Stimulated activated CD8-positive, alpha-beta memory T cell treated with anti-CD3 and anti-CD28 coated beads, Interleukin-4, amount 100 ng/mL, for 4 hours (primary cell): ENCODE measurements at places on chromosomes 6 and 20.

GRCh38 chr6:52969359-52969758 lies 25.7 kb downstream of the GSTA4 start:
- DNase-seq: no peak

DNA sequence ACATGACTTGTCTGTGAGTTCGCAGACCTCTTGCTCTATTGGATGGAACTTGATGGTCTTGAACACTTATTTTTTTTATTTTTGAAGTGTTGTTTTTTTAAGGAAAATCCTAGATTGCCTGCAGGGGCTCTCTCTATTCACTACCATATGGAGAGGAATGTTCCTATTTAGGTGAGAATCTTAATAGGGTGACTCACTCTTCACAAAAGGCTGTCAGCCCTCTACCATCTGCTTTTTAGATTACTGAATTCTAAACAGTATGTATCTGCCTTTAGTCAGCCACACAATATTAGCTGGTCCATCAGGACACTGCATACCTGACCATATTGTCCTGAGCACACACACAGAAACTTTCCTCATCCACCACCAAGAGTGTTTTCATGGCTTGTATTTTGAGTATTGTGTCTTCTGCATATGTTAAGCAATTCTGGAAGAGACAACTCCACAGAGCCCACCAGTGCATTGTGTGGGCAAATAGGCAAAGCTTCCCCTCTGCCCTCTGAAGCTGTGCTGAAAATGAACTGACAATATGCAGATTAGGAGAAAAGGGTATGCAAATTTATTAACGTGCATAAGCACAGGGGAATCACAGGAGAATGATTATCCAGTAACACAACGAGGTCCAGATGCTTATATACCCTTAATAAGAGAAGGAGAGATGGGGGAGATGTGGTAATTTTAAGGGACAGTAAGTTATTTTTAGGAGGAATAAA lies 6.6 kb upstream of the BTBD9 start:
- no peak for DNase-seq

DNA sequence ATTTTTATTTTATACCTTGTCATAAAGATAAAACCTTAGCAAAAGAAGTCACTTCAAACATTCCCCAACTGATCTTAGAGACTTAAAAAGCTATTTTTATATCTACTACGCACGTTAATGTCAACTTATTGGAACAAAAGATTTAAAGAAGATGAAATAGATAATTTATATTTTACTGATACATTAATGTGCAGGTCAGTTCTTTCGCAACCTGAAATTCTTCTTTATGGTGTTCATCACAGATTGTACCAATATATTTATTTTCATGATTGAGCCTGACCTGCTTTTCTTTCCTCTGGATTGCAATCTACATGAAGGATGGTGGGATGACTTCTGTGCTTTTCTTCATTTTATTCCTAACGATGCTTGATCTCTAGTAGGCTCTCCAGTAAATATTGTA lies 596.3 kb downstream of the PHF3 start:
- DNase-seq: no peak

DNA sequence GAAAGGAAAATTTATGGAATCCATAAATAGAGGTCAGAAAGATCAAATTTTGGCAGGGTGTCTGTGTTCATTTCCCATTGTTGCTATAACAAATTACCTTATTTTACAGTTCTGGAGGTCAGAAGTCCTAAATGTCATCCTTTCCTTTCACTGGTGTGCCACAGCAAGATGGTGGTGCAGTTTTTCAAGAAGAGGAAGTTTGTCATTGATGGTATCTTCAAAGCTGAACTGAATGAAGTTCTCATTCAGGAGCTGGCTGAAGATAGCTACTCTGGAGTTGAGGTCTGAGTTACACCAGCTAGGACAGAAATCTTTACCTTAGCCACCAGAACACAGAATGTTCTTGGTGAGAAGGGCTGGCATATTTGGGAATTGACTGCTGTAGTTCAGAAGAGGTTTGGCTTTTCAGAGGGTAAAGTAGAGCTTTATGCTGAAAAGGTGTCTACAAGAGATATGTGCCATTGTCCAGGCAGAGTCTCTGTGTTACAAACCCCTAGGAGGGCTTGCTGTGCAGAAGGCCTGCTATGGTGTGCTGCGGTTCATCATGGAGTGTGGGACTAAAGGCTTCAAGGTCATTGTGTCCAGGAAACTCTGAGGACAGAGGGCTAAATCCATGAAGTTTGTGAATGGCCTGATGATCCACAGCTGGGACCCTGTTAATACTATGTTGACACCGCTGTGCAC lies 7.2 kb upstream of the CCNC start:
- DNase-seq: no peak

GRCh38 chr6:160005861-160006540 lies 37.1 kb downstream of the IGF2R start:
- DNase-seq: no peak

DNA sequence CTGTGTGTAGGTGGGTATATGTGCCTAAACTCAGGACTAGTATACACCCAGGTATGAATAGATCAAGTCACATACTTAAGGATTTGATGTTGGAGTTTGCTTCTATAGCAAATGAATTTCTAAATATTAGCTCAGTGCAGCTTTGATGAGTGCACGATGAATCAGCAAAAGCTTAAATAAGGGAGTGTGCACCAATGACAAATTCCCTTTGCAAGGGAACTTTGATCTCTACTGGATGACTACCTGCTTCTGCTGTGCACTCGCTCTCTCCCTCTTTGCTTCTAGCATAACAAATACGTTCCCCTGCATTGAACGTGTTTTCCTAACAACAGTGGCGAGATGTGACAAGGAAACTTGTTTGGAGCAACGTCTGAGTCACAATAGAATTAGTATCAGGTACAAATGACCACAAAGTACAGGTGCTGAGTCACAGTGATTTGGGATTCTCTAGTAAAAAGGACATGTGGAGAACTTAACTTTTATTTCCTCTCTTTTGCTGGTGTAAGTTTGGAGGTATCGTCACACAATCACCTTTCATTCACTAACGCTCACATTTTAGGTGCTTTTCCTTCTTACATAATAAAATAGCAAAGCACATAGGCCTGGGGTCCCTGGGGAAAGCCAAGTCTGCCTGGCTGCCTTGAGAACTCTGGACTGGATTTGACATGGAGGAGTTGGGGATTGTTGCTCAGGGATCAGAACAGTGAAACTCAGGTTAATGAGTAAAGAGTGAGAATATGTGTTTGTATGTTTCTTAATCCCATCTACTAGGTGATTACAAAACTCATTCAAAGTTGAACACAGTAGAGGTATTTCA lies 49.7 kb downstream of the KLHL31 start:
- DNase-seq: no peak

- DNase-seq: no peak
These were observed 80.3 kb downstream of the CDS2 start for GRCh38 chr20:5207138-5207537.

DNA sequence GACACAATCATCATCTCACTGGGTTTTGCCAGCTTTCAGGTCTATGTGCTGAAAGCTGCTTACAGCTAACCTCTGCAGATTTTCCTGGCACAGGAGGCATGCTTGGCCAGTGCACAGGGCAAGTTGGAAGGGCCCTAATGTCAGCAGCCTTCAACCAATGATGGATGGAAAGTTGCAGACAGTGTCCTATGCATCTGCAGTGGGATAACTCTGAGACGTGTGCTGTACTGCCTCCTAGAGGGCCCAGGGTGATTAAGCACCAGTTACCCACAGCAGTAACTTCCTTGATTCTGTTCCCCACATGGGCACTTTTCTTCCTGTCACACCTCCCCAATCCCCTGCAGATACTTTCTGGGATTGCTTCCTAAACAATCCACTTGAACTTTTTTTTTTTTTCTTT lies 38.6 kb downstream of the OVOL2 start:
- DNase-seq: no peak

DNA sequence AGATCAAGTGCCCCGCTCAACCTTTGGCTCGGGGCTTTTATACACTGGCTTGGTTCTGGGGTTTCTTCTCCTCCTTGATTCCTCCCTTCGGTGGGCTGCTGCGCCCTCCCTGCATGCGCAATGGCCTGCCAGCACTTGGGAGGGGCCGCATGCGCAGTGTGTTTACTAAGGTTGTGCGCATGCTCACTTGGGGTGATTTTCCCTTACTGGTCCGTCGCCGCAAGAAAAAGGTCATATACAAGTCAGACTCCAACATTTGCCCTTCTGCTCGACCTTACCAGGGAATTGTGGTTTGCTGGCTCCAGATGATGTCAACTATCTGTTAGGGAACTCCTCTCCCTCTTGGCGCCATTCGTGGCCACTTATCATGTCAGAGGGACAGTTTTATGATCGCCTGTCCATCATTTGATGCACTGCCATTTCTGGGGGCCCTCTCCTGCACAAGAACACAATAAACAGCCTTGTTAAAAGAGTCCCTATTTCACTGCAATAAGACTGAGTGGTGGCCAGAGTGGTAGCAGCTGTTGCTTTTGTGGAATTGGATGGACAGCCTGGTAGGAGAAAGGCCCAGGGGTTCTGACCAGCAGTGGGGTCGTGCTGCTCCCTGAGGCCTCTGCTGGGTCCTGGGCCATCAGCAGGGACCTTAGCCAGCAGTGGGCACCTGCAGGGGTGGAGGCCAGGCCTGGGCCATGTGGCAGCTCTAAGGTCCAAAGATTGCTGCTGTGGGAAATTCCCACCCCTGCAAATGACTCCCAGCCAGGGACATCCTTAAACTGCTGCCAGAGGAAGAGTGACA lies 2.8 kb upstream of the LBP start:
- no peak for DNase-seq

GRCh38 chr6:89257346-89257745 lies 40.2 kb upstream of the GABRR1 start:
- no peak for DNase-seq

- no peak for DNase-seq
These were observed 2.1 kb downstream of the C6orf141 start for GRCh38 chr6:49552596-49552995.

DNA sequence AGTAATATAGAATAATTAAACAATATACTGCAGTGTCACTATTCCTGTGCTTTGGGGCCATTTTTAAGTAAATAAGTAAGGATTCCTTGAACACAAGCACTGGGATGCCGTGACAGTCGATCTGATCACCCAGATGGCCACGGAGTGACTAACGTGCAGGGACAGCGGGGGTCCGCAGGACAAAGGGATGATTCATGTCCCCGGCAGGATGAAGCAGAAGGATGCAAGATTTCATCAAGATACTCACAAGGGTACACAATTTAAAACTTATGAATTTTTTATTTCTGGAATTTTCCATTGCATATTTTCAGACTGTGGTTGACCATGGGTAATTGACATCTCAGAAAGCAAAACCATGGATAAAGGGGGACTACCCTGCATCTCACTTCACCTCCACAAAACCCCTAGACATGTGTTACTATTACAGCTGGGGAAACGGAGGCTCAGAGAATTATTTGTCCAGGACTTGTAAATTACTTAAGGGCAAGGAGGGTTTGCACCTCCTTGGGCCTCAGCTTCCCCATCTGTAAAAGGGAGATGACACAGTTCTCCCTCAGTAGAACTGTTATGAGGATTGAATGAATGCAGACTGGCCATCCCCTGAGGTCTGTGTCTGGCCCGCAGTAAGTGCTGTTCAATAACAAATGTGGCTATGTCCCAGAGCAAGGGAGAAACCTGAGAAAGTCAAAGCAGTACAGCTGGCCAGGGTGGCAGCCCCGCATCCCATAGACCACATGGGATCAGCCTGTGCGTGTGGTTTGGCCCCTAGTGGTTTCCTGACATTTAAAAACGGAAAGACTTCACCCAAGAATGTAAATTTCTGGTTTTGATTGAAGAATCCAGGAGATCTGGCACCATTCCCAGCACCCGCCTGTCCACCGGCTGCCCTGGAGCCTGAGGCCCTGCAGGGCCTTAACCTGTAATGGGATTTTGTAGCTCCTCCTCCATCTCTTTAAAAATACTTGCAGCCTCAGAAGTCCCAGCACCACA lies 235.5 kb downstream of the BMP7 start:
- no peak for DNase-seq

DNA sequence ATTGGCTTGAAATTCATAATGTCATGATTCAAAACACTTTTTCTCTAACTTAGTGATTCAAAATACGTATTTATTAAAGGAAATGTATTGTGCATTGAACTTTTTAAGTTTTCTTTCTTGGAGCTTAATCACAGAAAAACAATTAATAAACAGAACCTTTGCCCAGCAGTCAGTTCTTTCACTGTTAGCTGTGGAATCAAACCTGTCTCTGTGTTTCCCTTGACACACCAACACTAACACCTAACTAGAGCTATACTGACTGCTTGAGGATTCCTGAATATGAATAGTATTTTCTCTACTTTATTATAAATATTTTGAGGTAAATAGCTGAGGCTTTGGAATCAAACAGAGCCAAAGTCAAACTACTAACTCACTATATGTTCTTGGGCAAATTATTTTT lies 296.4 kb downstream of the HIVEP2 start:
- no peak for DNase-seq

- no peak for DNase-seq
These were observed 22.2 kb downstream of the PGBD1 start for GRCh38 chr6:28303570-28303969.

- no peak for DNase-seq
These were observed 7.3 kb downstream of the NAPB start for GRCh38 chr20:23413862-23414422.

DNA sequence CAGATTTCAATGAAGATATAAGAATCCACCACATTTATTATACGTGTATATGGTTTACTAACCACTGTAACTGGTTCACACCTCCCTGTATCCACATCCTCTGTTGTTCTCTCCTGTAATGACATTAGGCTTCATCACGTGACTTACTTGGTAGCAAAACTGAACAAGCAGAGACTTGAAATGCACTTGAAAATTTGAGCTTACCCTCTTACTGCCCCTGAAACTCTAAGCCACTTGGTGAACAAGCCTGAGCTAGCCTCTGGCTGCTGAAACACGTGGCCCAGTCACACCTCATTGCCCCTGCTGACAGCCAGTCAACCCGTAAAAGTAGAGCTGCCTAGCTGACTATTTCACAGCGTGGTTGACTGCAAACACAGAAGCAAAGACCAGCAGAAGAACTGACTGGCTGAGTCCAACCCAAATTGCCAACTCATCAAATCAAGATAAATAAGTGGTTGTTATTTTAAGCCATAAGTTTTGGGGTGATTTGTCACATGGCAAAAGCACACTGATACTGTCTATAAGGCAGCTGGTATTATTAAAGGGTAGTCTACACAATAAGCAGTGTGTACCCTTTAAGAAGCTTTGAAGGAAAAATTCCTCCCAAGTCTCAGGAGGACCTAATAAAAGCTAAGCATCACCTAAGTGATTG lies 109.0 kb downstream of the RALGAPA2 start:
- DNase-seq: no peak
